Endothelial cell of umbilical vein (primary cell): ENCODE measurements at places on chromosomes 1 and 21. TPM values are rescaled to one million over a fixed set of nuclear protein-coding genes. Genes with fewer than 3 reads are reported as not detected.

LINGO4 gene
- not detected in 2 replicates for total RNA-seq

GRCh38 chr1:20194757-20195461 lies 8.6 kb upstream of the PLA2G2C start:
- H3K27ac ChIP-seq, result no peak overlapping the region
- no peaks in the 10 kb centered on the region for H3K4me1 ChIP-seq
- H3K36me3 ChIP-seq, result no peaks in the 10 kb centered on the region
- H3K4me3 ChIP-seq, result no peak overlapping the region
- peak; percentile 57 for DNase-seq

DNA sequence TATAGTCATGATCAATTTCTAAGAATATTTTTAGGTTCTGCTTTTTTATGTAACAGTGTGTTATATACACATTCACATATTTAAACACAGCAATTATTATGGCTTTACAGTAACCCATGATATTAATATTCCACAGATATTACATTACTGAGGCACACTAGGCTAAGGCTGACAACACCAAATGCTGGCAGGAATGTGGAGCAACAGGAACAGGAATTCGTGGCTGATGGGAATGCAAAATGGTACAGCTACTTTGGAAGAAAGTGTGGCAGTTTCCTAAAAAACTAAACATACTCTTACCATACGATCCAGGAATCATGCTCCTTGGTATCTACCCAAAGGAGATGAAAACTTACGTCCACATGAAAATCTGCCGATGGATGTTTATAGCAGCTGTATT lies 1.9 kb upstream of the KCNJ9 start:
- H3K27me3 ChIP-seq, result peaks cover 48% of the 10 kb centered on the region
- H3K27ac ChIP-seq, result no peak overlapping the region
- H3K36me3 ChIP-seq, result no peaks in the 10 kb centered on the region

DNA sequence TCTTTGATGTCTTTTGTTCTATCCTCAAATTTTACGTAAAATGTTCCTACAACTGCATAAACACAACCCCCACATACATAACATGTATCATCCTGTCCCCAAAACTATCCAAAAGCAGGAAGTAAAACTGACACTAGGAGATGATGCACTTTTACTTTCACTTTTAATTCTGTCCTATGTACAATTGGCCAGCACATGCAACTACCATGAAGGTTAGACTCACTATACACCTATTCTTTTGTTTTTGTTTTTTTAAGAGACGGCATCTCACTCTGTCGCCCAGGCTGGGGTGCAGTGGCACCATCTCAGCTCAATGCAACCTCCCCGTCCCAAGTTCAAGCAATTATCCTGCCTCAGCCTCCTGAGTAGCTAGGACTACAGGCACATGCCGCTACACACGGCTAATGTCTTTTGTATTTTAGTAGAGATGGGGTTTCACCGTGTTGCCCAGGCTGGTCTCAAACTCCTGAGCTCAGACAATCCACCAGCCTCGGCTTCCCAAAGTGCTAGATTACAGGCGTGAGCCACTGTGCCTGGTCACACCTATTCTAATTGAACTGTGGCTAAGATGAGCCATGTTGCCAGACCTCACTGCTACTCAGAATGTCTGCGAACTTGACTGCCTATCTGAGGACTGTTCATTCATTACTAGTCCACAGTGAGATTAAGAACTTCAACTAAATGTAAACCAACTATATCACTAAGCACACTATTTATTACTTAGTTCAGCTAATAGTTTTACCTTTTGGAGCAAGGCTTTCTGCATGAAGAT lies 48.0 kb downstream of the TOR3A start:
- no peaks in the 10 kb centered on the region for H3K27me3 ChIP-seq
- H3K27ac ChIP-seq, result peak overlapping the region; percentile 85
- peaks cover 60% of the 10 kb centered on the region for H3K4me1 ChIP-seq
- peak; percentile 41 for DNase-seq

DNA sequence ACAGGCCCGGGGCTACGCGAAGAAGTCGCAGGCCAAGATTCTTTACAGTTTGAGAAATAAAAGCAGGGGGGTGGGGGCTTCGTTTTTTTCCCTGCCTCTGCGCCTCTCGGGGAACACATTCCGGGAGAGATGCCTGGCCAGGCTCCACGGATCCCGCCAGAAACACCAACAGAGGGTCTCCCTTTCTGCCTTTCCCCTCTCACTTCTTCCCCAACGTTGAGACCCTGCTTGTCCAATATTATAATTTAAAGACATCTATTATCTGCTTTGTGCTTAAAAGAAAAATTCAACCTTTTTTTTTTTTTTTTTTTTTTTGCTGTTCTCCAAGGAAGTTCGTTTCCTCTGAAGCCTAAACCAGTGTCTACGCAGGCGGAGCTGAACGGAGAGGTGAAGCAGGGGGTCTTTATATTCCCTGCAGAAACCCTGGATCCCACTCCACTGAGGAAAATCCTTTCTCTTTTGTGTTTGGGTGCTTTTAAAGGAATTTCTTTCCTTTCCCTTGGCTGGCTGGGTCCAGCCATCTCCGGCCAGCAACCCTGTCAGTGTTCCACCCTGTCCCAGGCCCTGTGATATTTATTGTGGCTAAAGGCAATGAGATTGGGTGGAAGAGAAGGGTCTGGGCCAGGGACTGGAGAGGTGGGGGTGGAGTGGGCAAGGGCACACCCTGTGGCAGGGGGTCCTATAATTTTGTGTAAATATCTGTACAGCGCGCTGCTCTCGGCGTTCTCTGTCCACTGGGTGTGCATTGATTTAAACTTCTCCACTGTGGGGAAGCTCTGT lies 2.2 kb downstream of the FOXD2 start:
- H3K36me3 ChIP-seq, result no peaks in the 10 kb centered on the region
- H3K4me3 ChIP-seq, result no peak overlapping the region
- no peak for DNase-seq
- H3K27me3 ChIP-seq, result peaks cover 67% of the 10 kb centered on the region
- no peak overlapping the region for H3K27ac ChIP-seq
- peaks cover 9% of the 10 kb centered on the region for H3K4me1 ChIP-seq

DNA sequence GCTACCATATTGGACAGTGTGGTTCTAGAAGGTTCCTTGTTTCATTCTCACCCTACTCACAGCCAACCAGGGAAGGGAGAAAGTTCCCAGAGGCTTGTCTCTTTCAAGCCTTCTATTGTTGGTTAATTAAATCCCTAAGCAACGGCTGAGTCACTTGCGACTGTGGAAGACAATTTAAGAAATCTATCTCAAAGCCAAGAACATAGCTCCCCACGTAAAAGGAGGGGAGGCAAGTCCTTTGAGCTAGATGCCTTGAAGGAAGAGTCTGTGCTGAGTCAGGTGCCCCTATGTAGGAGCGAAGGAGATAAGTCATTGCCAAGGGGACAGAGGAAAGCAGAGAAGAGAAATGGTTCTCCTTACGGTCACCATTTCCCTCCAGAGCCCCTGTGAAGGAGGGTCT lies 79.4 kb upstream of the PPP2R5A start:
- no peaks in the 10 kb centered on the region for H3K27me3 ChIP-seq
- H3K4me1 ChIP-seq, result peaks cover 8% of the 10 kb centered on the region
- H3K4me3 ChIP-seq, result no peak overlapping the region

DDAH1 gene
- 72.0 and 75.2 TPM in 2 replicates for total RNA-seq

ITLN1 gene
- total RNA-seq, result not detected in 2 replicates
